ENCODE measurements at places on chromosomes 12 and 14.

DNA sequence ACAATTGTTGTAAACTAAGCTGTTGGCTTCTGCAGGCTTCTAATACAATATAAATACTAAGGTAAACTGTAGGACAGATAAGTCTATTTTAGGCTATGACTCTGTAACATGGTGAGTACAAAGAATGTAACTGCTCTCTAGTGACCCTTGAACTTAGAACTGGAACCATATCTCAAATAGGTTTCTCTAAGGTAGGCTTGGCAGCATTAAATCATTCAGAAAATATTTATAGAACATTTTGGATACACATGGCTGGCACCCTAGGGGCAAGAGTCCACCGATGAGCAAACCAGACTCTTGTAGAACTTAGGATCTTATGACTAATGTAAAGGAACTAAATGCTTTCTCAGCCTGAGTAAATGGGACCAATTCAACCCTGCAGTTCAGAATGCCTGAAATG lies 19.4 kb upstream of the SLC25A3 start:
- DNase-seq = no peak

- no peak for DNase-seq
These were observed 939.0 kb upstream of the ATXN7L3B start for GRCh38 chr12:73598626-73599025.

GRCh38 chr12:31562594-31563328 lies 28.2 kb downstream of the DENND5B start:
- no peak for DNase-seq

DNA sequence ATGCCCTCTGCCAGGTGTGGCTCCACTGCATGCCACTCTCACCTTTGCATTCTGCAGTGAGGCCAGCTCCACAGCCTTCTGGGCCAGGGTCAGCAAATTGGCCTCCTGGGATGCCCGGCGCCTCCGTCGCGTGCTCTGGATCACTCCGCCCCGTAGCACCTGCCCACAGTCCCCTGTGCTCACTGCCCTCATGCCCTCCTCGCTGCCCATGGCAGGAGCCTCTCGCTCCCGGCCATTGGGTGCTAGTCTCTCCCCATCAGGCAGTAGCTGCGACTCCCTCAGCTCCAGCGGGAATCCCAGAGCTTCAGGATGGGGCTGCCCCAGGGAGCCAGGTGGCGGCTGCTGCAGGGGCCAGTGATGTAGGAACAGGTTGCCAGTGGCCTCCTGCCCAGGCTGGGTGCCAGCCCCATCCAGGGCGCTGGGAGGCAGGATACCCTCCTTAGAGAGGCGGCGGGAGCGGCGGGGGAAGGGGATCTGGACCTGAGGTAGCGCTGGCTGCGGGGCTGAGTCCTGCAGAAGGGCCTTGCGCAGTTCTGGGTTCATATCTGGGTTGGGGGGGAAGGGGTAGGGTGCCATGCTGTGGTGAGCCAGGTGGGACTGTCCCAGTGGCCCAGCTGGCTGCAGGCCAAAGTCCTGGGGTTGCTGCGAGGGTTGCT lies 24.5 kb upstream of the PNMA1 start:
- DNase-seq = no peak

DNA sequence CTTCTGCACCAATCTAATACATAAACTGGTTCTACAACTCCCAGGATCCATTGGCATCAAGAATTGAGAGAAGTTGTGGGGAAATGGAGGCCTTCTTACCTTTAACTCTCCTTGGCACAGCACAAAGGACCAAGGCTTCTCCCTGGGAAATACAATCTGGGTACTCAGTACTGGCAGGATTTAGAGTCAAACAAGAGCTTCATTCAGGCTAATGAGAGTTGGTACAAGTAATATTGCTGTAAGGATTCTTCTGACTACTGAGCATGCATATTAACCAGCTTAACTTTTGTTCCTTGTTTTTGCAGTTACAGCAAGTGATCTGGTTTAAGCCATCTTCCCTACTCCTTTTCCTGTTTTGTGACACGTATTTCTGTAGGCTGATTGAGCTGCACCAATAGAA lies 76.2 kb upstream of the FERMT2 start:
- DNase-seq = no peak

DNA sequence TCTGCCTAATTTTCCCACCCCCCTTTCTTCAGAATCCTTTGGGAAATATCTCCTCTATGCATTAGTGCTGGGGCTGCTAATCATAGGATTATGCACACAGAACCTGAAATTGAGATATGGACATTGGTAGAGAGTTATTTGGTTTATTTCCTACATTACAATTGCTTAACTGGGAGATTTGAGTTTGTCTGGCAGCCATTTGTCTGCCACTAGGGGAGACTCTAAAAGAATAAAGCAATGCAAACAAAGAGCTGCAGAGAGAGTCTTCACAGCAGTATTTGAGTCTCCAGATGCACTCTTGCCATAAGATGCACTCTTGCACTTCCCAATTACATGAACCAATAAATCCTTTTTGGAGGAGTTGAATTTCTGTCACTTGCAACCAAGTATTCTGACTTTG lies 12.0 kb upstream of the PCNX4 start:
- DNase-seq = no peak

DNA sequence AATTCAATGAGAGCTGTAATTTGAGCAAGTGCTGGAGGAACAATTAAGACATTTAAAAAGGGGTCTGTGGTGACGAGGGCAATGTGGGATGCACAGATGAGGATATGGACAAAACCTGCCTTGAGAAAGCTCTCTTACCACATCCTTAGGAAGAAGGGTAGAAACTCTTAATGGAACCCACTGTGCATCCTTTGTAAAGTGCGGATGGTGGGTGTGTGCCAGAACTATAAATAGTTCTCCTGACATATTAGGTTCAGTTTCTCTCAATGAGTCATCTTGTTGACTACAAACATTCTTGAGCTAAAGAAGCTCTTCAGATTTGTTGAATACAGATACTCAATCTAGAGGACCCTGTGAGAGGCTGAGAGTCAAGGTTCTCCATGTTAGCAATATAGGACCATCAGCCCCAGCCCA lies 106.1 kb upstream of the ANO4 start:
- no peak for DNase-seq

DNA sequence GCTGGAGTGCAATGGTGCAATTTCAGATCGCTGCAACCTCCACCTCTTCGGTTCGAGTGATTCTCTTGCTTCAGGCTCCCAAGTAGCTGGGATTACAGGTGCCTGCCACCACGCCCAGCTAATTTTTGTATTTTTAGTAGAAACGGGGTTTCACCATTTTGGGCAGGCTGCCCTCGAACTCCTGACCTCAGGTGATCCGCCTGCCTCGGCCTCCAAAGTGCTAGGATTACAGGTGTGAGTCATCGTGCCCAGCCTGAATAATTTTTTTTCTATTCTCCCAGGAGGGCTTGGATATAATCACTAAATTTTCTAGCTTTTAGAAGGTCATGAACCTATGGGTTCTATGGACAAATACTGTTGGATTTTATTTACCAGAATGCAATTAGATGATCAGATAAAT lies 44.7 kb upstream of the GNPNAT1 start:
- no peak for DNase-seq

- no peak for DNase-seq
These were observed 1.3 kb upstream of the GNPTAB start for GRCh38 chr12:101832030-101832429.

GRCh38 chr12:93712200-93712599 lies 35.0 kb downstream of the CRADD start:
- no peak for DNase-seq

- DNase-seq = no peak
These were observed 80.2 kb downstream of the STON2 start for GRCh38 chr14:81319946-81320345.

GRCh38 chr14:52222901-52223300 lies 44.6 kb upstream of the PTGDR start:
- no peak for DNase-seq

DNA sequence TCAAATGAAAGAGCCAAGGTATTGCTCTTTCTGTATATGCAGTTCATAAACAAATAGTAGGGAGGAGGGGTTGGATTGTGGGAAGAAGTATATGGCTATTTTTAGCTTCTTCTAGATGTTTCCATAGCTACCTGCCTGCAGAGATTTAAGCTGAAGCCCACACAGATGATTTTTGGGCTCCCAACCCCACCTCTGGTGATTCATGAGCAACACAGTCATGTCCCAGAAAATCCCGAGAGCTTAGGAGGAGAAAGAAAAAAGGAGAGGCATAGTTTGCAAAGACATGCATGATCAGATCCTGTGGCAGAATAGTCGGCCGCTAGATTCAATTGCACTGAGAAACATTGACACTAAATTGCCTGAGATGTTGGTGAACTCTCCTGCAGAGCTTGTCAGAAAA lies 13.8 kb downstream of the TESPA1 start:
- no peak for DNase-seq

- DNase-seq = no peak
These were observed 1.5 kb downstream of the ZNF605 start for GRCh38 chr12:132954471-132955048.

- no peak for DNase-seq
These were observed 42.9 kb downstream of the DUSP6 start for GRCh38 chr12:89309440-89309802.

GRCh38 chr12:112167718-112168525 lies 42.6 kb downstream of the TRAFD1 start:
- no peak for DNase-seq
